COR-L47 (cell line): ENCODE measurements at places on chromosomes 3 and 15.

DNA sequence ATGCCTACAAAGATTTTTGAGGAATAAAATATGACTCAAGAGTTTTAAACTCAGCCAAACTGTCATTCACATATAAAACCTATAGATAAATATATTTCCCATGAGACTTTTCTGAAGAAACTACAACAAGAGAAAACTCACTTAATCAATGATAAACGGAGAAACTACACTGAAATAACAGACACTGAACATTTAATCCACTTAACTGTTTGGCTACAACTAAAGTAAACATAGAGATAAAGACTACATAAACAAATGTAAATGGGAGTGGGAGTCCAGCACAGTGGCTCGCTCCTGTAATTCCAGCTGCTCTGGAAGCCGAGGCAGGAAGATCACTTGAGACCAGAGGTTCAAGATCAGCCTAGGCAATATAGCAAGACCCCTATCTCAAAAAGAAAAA is 79.2 kb downstream of the MEX3B start:
- DNase-seq, result no peak

DNA sequence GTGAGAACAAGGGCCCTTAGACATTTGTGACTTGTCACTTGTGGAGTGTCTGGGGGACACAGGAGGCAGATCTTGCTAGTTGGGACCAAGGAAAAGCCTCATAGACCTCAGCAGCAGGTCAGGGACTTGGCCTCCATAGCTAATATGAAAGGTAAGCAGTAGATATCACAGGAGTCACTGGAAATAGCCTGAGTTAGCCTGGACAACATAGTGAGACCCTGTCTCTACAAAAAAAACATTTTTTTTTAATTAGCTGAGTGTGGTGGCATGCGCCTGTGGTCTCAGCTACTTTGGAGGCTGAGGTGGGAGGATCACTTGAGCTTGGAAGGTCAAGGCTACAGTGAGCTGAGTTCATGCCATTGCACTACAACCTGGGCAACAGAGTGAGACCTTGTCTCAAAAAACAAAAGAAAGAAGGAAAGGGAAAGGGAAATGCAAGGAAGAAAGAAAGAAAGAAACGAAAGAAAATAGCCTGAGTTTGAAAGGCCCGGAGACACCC is 37.1 kb upstream of the CLK3 start:
- no peak for DNase-seq

- no peak for DNase-seq
These were observed 89.0 kb downstream of the GHSR start for GRCh38 chr3:172359231-172359630.

- DNase-seq, result no peak
These were observed 783.1 kb downstream of the GBE1 start for GRCh38 chr3:80978216-80978969.

GRCh38 chr3:30282154-30282696 is 324.2 kb upstream of the TGFBR2 start:
- DNase-seq, result no peak
